ENCODE measurements at places on chromosomes 3 and 15. TPM values are rescaled to one million over a fixed set of nuclear protein-coding genes. Genes with fewer than 3 reads are reported as not detected.

DNA sequence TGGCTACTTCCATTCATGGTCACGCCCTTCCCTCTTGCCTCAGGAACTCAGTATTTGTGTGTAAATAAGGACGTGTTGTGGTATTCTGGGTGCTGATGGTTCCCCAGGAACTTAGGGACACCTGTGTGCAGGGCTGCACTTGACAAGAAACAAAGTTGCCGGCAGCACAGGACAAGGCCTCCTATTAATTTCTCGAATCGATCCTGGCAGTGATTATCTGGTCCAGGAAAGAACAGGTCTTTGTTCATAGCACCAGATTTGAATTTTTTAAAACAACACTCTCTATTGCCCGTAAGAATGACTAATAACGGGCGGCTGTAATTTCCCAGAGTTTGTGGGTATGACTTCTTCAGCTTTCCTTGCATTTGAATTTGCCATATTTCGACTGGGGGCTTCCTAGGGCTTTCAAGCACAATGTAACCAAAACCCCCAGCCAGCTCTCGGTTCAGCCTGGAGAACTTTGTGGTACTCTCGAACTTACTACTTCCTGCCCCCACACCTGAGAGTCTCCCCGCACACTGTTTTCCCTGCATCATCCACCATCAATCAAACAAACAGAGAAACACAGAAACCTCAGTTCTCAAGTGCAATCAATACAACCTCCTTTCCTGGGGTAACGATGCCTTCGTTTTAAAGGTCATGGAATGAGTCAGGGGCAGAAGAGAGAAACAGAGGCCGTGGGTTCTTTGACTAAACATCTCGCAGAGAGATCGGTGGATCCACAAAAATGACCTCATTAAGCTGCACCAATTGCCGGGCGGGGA, 241.7 kb upstream of the ICE2 start:
- DNase-seq: no peak

The CELF6 gene
- 3.3 TPM for polyA plus RNA-seq

DNA sequence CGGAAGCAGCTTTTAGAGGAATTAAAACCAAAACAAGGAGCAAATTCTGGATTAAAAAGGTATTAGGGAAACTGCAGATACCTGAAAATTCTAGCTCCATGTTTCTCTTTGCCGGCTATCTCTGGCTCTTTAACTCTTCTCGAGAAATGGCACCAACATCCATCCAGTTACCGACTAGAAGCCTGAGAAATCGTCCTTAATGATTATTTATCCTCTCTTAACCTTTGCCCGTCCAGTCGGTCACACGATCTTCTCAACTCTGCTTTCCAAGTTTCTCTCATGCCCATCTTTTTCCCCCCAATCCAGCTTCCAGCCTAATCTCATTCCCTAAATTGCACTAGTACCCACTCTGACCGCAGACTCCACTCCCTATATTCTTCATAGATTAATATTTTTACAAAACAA, 596 bp upstream of the SGO1 start:
- no peak for DNase-seq

DNA sequence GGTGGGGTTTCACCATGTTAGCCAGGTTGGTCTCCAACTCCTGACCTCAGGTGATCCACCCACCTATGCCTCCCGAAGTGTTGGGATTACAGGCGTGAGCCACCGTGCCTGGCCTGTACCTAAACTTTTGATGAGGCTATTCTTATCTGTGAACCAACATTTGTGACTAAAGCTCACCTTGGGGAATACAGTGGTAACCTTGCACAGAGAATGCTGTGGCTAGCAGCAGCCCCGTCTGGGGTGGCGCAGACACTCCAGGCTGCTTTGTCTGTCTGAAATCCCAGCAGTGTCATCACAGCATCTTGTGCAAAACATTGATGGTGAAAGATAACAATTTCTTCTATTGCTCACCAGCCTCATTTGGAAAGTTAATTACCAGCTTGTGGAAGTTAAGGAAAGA, 58.9 kb downstream of the CMTM8 start:
- no peak for DNase-seq

GRCh38 chr3:127900536-127900935, 14.5 kb upstream of the KBTBD12 start:
- no peak for DNase-seq

DNA sequence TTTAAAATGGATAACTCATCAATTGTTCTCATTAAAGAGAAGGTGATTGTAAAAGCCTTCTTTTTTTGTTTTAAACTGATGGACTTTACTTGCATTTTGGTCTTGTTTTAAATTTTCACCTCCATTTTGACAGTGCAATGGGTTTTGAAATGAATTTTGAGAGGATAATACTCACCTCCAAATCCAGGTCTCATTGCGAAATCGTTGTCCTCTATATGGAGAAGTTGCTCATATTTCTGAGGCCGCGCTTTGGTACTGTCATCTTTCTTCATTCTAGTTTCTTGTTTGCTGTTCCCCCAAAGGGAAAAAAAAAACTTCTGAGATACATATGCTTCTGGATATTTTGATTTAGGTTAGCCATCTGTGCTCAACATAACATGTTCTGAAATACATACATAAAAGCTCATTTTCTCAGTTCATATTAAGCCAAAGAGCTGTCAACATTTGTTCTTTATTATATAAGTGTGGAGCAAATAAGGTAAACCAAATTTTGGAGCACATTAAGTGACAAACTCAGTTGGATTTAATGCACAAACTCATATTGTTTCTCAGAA, 9.6 kb downstream of the GABRR3 start:
- no peak for DNase-seq

The ROPN1 gene
- 0.29 TPM for polyA plus RNA-seq

DNA sequence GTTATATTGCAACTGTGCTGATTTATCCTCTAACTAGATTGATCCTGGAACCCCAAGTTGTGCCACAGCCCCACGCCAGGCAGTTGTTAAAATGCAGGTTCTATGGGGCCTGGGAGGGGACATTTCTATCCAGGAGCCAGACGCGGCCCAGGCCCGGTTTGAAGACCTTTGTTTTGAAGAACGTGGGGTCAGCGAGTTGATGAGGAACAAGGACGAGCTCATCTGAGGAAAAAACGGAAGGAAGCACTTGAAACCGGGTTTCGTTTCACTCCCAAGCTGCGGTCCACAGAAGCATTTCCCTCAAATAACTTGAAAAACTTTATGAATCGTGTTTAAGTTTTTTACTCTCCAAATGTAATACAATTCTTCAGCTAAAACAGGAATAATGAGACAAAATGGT, 76.4 kb downstream of the CHSY1 start:
- no peak for DNase-seq

DNA sequence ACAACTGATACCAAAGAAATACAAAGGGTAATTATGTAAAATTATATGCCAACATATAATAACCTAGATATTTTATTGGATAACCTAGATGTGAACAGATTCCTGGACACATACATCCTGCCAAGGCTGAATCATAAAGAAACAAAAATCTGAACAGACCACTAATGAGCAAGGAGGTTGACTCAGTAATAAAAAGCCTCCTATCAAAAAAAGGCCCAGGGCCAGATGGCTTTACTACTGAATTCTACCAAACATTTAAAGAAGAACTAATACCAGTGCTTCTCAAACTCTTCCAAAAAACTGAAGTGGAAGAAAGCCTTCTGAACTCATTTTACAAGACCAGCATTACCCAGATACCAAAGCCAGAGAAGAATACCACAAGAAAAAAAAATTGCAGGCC, 32.4 kb downstream of the THBS1 start:
- DNase-seq: no peak

DNA sequence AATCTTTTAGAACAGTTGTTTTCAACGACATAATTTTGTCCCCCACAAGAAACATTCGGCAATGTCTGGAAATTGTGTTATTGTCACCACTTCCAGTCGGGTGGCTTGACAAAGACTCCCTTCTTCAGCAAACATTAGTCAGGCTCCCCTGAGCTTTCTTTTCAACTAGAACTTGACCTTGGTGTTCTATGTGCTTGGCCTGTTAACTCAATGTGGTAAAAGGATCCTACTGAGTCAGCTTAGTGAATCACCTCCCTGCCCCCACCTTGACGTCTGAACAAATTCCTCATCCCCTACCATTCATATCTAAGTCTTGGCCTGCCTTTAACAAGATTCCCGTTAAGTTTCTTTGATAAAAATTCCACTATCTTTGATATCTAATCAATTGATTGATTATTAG, 465.0 kb upstream of the ROBO1 start:
- DNase-seq: no peak

DNA sequence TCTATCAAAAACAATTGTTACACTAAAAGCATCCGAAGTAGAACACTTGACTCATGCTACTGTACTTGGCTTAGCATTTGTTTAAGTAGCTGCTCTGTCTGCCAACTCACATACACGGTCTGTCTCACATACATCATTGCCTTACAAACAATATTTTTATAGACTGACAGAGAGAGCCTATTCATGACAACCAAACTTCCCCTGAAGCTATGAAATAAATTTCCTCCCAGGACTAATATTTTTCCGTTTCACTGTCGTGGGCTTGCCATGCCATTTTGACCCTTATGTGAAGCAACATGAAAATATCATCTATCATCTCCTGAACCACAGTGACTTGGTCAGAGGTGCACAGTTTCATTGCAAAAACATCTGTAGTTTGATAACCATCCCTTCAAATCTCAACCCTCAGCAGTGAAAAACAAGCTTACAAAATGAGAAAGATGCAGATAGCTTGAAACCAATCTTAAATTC, 66.5 kb upstream of the PYGO1 start:
- DNase-seq: no peak

The ADCY5 gene
- 14.8 TPM for polyA plus RNA-seq

The CCDC9B gene
- polyA plus RNA-seq: 4.5 TPM

The GP5 gene
- polyA plus RNA-seq: 0.68 TPM

DNA sequence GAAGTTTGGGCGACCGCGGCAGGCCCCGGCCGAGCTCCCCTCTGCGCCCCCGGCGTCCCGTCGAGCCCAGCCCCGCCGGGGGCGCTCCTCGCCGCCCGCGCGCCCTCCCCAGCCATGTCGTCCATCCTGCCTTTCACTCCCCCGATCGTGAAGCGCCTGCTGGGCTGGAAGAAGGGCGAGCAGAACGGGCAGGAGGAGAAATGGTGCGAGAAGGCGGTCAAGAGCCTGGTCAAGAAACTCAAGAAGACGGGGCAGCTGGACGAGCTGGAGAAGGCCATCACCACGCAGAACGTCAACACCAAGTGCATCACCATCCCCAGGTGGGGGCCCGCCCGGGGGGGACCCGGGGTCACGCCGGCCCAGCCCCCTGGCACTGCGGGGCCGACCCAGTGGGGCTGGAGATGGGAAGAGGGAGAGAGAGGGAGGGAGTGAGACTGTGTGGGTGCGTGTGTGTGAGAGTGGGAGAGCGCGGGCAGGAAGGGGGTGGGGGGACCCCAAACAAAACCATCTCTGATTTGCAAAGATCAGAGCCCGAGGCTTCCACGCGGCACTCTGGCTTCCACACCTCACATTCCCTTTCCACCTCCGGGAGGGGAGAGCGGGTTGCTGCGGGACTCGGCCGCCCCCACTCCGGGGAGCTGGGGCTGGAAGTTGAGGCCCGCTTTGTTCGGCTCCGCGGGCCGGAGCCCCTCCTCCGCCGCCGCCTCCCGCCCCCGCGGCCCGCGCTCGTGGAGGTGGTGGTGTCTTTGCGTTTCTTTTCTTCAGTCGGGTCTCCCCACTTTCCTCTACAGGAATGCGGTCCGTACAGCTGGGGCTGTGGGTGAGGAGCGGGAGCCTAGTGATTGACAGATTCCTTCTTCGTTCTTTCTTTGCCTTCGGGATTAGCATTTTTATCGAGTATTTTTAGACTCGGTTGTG, 898 bp downstream of the SMAD3 start:
- DNase-seq: no peak

The EFCC1 gene
- polyA plus RNA-seq: 15.5 TPM

DNA sequence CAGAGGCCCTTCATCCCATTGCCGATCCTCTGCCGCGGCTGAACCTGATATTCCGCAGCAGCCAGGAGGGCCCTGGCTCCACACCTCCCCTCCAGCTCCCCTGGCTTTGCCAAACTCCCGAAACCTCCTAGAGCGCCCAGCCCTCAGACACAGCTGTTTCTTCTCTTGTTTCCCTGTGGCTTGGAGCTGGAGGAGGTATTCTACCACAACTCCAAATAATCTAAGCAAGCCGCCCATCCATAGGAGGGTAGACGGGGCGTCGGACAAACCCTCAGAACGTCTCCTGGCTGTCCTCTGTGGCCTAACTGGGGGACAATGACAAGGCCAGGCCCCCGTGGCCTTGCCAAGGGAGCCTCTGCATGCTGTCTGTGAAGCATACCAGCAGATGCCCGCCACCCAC, 10.4 kb downstream of the PLA2G4D start:
- DNase-seq: no peak

The CRBN gene
- 79.6 TPM for polyA plus RNA-seq

The KNL1 gene
- 14.3 TPM for polyA plus RNA-seq

The PPP1R14D gene
- 0.23 TPM for polyA plus RNA-seq

The TRIM59 gene
- 29.3 TPM for polyA plus RNA-seq

The EOMES gene
- 0.24 TPM for polyA plus RNA-seq

The NTRK3 gene
- polyA plus RNA-seq: 9.8 TPM

GRCh38 chr3:105195260-105195659, 171.4 kb upstream of the ALCAM start:
- no peak for DNase-seq

- DNase-seq: no peak
These were observed 18.7 kb downstream of the RTP3 start for GRCh38 chr3:46516521-46516920.

DNA sequence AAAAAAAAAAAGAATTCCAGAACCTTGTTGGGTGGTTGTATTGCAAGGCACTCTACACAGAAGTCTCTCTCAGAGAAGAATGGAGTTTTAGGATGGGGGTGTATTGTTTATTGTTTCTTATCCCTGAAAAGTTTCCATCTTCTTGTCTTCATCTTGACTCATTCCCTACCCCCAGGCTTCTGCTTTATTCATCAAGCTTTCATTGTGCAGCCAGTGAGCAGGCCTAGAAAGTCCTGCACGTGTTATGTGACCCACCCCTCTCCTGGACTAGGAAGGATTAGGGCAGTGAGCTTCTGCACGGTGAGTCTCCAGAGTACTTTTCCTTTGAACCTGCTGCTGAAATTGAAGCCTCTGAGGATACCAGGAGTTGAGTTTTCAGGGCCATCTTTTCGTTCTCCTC, 150.9 kb upstream of the IL12A start:
- DNase-seq: no peak

GRCh38 chr3:138284079-138284478, 45.6 kb downstream of the NME9 start:
- no peak for DNase-seq

- no peak for DNase-seq
These were observed 1.5 kb downstream of the UQCC5 start for GRCh38 chr3:52537726-52538421.

GRCh38 chr15:77030928-77031375, 36.0 kb downstream of the PSTPIP1 start:
- DNase-seq: no peak

GRCh38 chr3:161347726-161348125, 23.6 kb downstream of the SPTSSB start:
- DNase-seq: no peak

- no peak for DNase-seq
These were observed 17.0 kb downstream of the ANKDD1A start for GRCh38 chr15:64928626-64929220.
